CD4-positive, alpha-beta T cell treated with Interleukin-15 for 1 hour (primary cell): ENCODE measurements at places on chromosomes 7 and 10.

- no peak for DNase-seq
These were observed 9.3 kb downstream of the YKT6 start for GRCh38 chr7:44210107-44210506.

- DNase-seq, result no peak
These were observed 207.8 kb downstream of the WDR37 start for GRCh38 chr10:1264001-1264400.

- no peak for DNase-seq
These were observed 27.9 kb downstream of the ADCYAP1R1 start for GRCh38 chr7:31079824-31080511.

- no peak for DNase-seq
These were observed 35.7 kb upstream of the FGL2 start for GRCh38 chr7:77235276-77235675.

DNA sequence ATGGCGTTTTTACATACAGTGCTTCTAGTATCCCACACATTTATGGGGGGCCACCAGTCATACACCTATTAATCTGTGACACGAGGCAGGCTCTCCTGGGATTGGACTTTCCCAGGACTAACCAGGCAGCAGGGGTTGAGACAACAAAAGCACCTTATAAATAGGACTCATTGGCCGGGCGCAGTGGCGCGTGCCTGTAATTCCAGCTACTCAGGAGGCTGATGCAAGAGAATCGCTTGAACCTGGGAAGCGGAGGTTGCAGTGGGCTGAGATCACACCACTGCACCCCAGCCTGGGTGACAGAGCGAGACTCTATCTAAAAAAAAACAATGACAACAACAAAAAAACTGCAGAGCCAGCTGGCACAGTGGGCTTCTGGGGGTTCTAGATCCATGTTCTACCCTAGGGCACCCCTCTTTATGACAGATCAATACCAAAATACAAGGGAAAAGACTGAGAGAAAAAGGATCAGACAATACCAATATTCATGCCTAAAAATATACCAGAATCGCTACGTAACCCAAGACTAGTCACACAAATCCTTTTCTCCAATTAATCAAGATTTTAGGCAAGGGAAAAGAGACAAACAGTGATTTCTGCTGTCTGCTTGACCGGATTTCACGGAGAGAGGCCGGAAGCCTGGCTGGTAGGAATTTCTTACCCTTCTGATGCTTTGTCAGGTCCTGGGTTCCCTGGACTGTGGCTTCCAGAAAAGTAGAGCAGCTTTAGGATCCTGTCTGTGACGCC, 98.4 kb upstream of the CCNY start:
- DNase-seq, result no peak

DNA sequence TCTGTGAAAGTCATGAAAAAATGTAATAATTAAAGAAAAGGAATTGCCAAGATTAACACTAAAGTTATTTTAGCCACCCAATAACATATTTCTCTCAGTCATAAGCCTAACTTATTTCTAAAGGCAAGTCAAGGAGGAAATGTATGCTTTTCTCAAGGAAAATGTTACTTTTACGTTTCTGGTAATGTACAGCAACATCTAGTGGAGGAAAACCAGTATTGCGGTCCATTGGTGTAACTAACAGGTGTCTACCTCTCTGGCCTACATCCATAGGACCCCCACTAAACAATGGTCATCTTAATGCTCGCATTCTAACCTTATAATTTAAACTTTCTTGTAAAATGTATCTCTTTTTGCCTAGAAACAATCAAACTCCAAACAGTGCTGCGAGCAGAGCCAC, 437.5 kb downstream of the KIF20B start:
- no peak for DNase-seq

- DNase-seq, result no peak
These were observed 75.8 kb upstream of the MRLN start for GRCh38 chr10:59829024-59829423.

GRCh38 chr7:94403546-94403945, 8.9 kb downstream of the COL1A2 start:
- DNase-seq, result no peak

GRCh38 chr7:18241543-18242231, 214.0 kb upstream of the PRPS1L1 start:
- no peak for DNase-seq

DNA sequence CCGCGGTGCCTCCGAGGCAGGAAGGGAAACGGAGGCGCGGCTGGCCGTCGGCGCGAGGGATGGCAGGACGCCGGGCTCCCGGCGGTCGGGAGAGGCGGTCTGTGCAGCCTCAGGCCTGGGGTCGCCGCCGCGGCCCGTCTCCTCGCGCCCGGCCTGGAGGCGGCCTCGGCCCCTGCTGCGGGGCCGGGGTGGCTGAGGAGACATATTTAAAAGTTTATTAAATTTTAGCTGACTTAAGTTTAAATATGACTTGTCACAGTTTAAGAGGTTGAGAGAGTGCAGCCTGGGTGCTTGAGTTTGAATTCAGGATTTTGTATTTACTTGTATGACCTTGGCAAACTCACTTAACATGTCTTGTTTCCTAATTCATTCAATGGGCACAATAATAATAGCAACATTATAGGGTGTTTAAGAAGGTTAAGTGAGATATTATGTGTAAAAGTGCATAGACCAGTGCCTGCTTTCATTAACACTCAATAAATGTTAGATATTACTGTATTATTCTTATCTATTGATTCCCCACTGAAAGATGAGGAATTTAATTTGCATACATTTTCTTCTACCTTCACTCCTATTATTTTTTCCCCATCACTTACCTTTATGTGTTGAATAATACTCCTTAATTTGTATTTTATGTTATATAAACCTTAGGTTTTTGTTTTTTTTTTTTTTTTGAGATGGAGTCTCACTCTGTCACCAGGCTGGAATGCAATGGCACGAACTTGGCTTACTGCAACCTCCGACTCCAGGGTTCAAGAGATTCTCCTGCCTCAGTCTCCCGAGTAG, 718 bp downstream of the DYNC2I1 start:
- no peak for DNase-seq

DNA sequence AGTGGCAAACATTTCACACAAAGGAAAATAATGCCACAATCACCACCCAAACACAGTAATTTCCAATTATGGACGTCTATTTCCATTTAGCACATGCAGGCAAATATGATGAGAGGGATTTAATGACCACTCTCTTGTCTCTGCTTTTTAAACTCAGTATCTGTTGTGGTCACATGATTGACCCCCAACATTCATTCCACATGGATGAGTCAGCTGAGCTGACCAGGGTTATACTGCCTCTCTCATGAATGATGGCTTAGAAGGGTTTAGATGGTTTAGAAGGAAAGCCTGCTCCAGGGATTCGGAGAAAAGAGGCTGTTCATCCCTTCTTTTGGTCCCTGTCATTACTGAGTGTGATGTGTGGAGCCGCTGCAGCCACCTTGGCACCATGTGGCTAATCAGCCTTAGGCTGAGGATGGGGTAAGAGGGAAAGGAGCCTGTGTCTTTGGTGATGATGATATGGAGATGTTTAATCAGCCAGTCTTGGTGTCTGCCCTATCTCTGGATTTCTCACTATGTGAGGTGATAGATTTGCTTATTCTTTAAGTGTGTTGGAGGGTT, 38.2 kb upstream of the JAKMIP3 start:
- DNase-seq, result no peak

DNA sequence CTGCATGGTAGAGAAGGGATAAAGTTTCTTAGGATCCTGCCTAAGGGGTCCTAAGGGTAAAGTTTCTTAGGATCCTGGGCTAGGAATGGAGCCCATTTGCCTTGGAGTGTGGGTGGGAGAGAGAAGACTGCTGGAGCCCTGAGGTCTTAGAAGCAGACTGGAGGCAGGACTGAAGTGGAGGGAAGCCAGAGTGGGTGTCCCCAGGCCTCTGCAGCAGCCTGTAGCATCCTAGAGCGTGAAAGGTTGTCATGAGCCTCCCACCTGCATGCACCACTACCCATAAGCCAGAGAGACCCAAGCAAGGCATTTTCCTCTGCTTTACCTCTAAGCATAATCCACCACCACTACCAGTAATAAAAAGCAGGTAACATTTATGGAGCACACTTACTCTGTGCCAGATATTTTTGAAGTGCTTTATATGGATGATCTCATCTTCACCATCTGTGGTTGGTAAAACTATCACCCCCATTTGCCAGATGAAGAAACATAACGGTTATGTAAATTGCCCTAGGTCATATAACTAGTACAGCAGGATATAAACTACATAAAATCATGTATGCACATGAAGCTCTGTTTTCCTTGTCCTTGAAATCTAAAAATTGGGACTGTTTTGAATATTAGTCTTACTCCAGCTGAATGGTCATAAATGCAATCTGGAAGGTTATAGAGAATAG, 103.5 kb upstream of the CCDC6 start:
- no peak for DNase-seq
